ENCODE measurements at places on chromosomes 4 and X.

GRCh38 chrX:16239211-16239610 is 71.9 kb downstream of the MAGEB17 start:
- DNase-seq: no peak

DNA sequence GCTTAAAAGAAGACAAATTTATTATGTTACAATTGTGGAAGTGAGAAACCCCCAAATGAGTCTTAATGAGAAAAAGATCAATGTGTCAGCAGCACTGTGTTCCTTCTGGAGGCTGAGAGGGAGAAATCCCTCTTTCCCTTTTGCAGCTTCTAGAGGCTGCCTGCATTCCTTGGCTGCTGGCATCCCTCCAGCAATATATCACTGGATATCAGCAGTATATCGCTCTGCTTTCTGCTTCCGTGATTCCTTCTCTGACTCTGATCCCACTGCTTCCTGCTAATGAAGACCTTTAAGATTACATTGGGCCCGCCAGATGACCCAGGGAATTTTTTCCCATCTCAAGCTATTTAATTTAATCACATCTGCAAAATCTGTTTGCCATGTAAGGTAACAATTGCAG is 1008.0 kb downstream of the RAPGEF2 start:
- no peak for DNase-seq

GRCh38 chrX:124342174-124342867 is 4.0 kb upstream of the SH2D1A start:
- DNase-seq: no peak

GRCh38 chr4:167052631-167053091 is 181.6 kb downstream of the SPOCK3 start:
- no peak for DNase-seq

GRCh38 chr4:1395941-1396805 is 10.1 kb downstream of the NKX1-1 start:
- no peak for DNase-seq

- DNase-seq: no peak
Measured at GRCh38 chrX:10922159-10922558, 189.0 kb upstream of the HCCS start.

DNA sequence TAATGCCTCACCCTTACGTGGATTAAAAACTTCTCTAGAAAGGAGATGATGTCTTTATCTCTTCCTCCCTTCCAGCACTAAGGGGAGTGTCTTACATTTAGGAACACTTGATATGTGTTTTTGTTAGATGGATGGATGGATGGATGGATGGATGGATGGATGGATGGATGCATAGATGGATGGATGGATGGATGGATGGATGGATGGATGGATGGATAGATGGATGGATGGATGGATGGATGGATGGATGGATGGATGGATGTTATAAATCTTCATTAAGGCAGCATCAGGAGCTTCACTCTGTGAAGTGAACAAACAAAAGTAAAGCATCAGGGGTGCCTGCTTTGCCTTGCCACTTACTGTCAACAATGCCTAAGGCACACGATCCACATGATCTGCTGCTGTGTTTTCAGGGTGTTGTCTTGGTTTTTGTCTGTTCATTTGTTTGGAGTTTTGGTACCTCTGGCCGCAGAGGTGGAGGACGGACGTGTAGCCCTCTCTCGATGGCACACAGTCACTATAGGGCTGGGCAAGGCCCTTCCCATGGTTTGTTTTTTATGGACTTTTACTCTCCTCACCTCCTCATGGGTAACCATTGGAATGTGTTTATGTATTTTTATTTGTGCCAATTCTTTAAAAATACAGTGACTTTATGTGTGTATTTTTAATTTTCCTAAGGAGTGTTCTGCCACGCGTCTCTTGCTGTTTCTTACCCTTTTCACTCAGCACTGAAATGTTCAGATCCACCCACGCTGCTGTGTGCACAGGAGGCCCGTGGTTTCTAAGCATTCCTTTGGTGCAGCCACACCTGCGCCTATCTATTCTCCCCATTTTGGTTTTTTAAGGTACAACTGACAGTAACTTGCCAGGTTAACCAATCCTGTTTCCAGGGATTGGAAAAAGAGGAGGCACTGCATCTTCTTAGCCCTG is 91.8 kb upstream of the ENPP6 start:
- DNase-seq: no peak

DNA sequence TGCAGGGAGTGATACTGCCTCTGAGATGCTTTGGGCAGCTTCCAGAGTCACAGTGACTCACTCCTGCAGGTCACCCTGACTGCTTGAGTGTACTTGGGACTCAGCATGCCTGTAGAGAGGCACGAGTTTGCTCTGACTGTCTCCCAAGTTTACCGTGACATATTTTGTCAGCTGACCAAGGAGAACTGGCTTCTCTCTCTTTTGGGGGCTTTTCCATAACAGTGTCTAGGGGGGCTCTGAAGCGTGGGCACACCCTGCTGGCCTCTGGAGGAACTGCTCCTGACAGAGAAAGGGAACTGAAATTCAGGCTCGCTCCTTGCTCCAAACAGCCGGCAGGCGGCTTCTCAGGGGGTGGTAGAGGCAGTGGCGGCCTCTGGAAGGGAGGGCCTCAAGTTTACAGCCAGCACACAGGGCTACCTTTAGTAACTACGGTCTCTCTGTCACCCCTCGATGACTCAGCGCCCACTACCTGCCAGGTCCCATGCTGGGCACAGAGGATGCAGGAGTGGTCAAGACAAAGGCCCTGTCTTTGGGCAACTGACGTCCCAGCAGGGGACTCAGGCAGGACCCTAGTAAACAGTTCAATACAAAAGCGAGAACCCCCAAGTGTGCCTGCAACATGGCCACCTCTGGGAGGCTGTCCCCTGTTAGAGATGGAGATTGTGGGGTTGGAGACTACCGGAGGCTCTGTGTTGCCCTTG is 17.8 kb downstream of the ZNF185 start:
- DNase-seq: no peak

DNA sequence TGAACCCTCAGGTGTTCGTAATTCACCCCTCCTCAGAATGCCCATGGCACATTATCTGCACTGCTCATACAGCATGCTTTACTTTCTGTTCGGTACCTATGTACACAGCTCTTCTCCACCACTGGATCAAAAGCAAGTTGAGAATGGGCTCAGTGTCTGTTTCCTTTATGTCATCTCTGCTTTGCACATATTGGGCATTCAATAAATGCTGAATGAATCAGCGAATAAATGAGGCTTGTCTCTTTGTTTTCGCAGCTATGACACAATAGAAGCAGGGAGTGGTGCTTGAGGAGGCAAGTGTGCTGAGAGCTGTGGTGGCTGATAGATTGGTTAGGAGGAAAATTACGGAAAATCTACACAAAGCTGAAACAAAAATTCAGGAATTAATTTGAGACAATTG is 109.1 kb upstream of the VMA21 start:
- DNase-seq: no peak

- DNase-seq: no peak
Measured at GRCh38 chrX:11426712-11427452, 133.7 kb downstream of the AMELX start.

Measured in stimulated activated CD4-positive, alpha-beta T cell treated with anti-CD3 and anti-CD28 coated beads, Interleukin-1b, Interleukin-23, amount 100 ng/mL, for 1 hour (primary cell).